ENCODE measurements at places on chromosomes 13 and 19.
A peak's percentile ranks its signal among the peaks of the same experiment; 100 is the strongest.

DNA sequence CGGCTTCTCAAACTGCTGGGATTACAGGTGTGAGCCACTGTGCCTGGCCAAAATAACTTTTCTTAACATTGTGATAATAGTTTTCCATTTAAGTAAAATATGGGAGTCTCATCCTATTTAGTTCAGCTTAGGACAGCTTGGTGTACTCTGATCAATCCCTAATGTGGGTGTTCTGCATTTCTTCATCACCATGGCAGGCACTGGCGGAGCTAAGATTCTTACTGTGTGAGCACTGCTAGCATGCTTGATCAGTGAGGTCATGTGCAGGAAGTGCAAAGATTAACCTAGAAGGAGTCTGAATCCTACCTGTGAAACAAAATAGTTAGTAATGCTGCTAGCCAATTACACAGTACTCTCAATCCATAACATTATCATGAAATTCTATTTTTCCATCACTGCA is 1684.2 kb upstream of the SLC10A2 start:
- no peak for DNase-seq

DNA sequence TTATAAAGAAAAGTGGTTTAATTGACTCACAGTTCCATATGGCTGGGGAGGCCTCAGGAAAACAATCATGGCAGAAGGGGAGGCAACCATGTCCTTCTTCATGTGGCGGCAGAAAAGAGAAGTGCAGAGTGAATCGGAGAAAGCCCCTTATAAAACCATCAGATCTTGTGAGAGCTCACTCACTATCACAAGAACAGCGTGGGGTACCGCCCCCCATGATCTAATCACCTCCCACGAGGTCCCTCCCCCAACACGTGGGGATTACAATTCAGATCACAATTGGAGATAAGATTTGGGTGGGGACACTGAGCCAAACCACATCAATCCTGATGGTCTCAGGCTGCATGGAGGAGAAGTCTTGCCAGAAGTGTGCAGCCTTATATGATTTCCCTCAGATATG is 26.0 kb downstream of the TM9SF2 start:
- no peak for DNase-seq

DNA sequence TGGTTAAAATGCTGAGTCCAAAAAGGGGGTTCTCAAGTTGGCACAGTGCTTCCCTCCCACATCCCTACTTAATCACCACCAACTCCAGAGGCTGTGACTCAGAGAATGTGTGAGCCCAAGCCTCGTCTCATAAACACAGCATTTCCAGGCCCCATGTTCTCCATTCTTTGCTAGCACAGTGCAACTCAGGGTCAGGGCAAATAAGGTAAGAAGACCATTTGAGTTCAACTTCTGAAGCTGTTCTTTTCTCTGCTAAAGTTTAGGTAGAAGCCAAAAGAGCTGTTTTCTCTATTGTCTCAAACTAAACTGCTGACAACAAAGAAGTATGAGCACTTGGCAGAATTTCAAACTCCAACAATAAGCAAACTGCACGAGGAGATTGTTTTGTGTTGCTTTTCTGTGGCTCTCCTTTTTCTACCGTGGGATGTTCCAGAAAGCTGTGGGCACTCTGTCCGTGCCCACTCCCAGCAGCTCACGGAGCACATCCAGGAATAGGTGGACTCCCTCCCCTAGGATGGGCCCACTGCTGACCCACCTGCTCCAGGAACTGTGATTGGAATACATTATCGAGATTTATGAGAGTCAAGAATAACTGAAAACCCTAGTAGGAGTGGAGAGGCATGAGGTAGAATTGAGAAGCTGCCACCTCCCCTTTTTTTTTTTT is 494.3 kb downstream of the COG6 start:
- DNase-seq, result no peak

- DNase-seq, result no peak
Measured at GRCh38 chr13:113394339-113394640, 30.4 kb upstream of the GRTP1 start.

DNA sequence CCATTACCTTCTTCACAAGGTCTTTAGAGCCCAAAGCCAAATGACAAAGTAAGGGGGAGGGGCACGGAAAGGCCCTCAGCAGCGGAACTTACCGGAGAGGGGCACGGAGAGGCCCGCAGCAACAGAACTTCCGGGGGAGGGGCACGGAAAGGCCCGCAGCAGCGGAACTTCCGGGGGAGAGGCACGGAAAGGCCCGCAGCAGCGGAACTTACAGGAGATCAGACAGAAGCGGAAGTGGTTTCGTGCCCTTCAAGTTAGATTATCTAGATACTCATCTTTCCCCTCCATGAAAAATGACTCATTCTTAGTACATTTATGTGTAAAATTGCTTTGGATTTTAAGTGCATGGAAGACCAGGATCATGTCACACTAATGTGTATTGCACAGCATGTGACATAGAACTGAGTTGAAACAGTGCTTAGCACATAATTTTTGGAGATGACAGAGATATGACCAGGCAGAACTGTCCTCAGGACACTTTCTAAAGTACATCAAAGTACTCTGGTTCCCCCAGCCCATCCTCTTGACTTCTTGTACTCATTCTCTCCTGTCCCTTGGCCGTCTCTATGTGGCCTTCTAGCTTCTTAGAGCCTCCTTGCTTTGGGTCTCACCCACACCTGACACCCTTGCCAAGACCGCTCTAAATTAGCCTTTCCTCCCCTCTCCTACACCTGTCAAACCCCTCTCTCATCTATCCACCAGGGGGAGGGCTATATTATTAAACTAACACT is 25.7 kb upstream of the TPTE2 start:
- peak; percentile 90 for DNase-seq

GRCh38 chr19:15527705-15528104 is 19.4 kb downstream of the CYP4F22 start:
- DNase-seq, result no peak

- no peak for DNase-seq
Measured at GRCh38 chr13:76025392-76025791, 389.3 kb downstream of the LMO7 start.

- no peak for DNase-seq
Measured at GRCh38 chr13:78679329-78679728, 20.4 kb upstream of the OBI1 start.

- DNase-seq, result no peak
Measured at GRCh38 chr19:4338441-4339355, at the start of gene STAP2. STAP2 (minus strand) TSS chr19:4338827; CDS start chr19:4338753, 74 bp downstream.

- no peak for DNase-seq
Measured at GRCh38 chr13:44072536-44072935, 192.8 kb downstream of the LACC1 start.

DNA sequence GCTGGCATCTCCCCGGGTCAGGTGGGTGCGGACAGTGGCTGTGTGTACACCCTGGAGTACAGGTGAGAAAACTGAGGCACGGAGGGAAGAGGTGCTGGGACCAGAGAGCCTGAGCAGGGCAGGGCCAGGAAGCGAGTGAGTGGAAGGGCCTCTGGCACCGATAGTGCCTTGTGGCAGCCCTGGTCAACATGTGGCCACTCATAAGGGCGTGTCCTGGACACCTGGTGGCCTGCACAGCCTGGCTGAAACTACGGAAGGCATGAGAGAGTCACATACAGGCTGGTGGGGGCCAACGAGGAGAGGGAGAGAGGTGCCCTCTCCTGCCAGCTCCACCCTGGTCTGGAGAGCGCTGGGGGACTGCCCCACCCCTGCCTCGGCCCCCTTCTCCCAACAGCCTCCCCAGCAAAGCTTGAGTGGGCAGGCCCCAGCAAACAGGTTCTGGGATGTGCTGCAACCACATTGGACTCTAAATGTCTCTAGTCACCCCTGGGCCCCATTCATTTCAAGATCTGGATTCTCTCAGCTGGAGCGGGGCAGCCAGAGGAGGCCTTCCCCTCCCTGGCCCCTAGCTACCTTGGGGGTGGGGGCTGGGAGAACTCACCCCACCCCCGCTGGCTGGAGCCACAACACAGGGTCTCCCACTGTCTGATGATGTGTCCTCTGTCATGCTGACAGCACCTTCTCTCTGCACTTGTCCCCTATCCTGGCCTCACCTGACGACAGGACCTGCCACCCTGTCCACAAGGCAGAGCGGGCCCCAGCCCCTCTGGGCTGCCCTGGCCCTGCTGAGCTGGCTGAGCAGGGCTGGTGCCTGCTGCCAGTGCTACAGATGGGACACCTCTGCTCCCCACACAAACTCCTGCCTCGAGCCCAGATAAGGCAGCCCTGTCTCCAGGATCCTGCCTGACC is 5.8 kb downstream of the CBARP start:
- no peak for DNase-seq

- no peak for DNase-seq
Measured at GRCh38 chr19:3576696-3577443, 4.1 kb downstream of the HMG20B start.

- no peak for DNase-seq
Measured at GRCh38 chr19:5395556-5395955, 54.9 kb upstream of the PTPRS start.

DNA sequence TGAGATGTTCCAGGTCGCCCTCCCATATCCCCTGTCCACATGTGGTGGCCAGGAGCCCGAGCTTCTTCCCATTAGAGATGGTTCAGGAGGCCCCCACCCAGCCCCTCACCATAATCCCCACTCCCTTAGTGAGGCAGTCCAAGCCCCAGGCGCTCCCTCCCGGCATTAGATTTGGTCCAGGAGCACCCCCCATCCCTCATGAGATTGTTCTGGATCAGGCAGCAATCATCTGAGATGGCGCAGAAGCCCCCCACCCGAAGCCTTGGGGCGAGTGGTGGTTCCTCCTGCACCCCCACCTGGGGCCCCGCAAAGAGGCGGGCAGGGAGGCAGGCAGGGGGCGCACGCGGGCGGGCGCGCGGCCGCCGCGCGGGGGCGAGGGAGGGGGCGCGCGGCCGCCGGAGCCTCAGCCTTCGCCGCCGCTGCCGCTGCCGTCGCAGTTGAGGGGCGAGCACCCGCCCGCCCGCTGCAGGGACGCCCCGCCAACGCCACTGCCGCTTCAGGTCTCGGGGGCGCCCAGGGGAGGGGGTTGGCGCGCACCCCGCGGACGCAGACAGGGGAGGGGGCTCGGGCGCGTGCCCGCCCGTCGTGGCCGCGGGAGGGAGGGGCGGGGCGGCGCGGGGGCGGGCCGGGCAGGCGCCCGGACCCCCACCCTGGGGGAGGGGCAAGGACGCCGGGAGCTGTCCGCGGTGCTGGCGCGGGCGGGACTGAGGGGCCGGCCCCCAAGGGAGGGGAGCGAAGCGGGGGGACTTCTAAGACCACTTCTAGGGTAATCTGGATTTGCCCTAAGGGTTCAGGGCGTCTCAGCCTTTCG is 46.4 kb upstream of the SHKBP1 start:
- no peak for DNase-seq

- DNase-seq, result no peak
Measured at GRCh38 chr19:39270036-39270871, 2.1 kb downstream of the IFNL2 start.

- no peak for DNase-seq
Measured at GRCh38 chr13:44879452-44880058, 109.7 kb downstream of the NUFIP1 start.

All from T-helper 1 cell (primary cell).